ENCODE measurements at places on chromosomes 12 and 14.

GRCh38 chr12:105590571-105590970, 260.1 kb downstream of the C12orf75 start:
- no peak for DNase-seq

GRCh38 chr12:13257356-13257875, 60.9 kb downstream of the EMP1 start:
- DNase-seq: no peak

DNA sequence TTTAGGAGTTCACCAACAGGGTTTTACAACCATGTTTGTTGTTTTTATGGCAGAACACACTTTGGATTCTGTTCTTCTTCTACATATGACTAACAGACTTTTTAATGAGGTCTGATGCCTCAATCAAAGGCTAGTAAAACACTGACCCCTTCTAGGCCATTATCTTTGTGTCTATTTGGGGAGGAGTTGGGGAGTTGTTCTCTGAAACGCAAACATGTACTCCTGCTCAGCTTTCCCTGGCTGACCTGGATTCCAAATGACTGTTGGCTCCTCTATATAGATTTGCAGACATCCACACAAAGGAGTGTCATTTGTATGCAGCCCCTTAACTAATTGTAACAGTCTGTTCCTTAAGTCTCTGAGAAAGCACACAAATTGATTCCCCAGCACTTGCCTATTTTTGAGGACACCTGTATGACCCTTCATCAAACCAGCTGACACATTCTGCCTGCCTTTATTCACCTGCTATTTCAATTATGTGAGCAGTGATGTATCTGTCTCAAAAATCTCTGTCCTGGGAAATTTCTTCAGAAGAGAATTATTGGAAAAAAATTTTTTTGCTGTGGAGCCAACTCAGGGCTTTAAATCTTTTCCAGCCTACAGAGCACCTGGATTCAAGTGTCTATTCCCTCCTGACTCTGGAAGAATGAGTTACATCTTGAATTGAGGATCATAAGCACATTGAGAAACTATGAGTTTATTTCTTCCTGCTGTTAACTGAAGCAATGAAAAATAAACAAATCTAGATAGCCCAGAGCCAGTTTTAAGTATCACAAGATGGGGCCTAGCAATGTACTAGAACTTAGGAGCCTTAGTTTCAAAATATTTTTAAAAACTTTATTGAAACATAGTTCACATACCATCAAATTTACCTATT, 417.2 kb downstream of the RAD51B start:
- no peak for DNase-seq

- DNase-seq: no peak
Observed at GRCh38 chr12:64679487-64680001, 69.2 kb downstream of the RASSF3 start.

DNA sequence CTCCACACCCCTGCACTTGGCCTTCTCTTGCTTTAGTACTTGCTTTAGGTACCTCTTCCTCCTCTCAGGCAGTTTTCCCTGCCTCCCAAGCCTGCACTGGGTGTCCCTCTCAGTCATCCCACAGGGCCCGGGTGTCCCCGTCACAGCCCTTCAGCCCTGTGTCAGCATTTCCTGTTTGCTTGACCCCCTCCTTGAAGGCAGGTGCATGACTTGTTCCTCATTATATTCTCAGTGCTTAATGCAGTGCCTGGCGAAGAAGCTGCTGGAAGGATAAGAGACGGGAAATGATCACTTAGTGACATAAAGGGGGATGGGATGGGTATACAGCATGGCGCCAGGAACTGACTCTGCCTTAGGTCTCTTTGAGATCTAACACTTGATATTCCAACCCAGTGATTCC, 61.5 kb downstream of the IQSEC3 start:
- no peak for DNase-seq

GRCh38 chr12:120094485-120094884, 22.1 kb downstream of the RAB35 start:
- no peak for DNase-seq

DNA sequence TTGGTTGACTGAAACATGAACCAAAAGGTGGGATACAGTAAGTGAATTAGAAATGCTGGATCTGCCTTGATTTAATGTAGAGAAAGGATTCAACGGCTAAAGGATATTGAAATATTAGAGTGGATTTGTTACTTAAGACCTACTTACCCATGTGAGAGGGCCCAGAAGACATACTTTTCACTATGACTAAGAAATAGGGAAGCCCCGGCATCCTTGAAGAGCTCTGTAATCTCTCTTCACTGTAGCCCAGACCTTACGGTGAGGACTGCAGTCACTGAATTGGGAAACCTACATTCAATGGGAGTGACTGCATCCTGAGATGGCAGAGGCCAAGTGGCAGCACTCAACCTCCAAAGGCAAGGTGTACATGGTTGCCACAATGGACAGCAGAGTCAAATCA, 52.5 kb downstream of the KANSL2 start:
- DNase-seq: no peak

GRCh38 chr14:55553791-55554190, 26.2 kb upstream of the KTN1 start:
- DNase-seq: no peak

All from retina (tissue), 1 donor.